SK-MEL-5 (cell line): ENCODE measurements at places on chromosomes 4 and X. TPM values are rescaled to one million over a fixed set of nuclear protein-coding genes. Genes with fewer than 3 reads are reported as not detected.

- no peak for DNase-seq
Observed at GRCh38 chr4:47469951-47470350, 6.4 kb upstream of the COMMD8 start.

DNA sequence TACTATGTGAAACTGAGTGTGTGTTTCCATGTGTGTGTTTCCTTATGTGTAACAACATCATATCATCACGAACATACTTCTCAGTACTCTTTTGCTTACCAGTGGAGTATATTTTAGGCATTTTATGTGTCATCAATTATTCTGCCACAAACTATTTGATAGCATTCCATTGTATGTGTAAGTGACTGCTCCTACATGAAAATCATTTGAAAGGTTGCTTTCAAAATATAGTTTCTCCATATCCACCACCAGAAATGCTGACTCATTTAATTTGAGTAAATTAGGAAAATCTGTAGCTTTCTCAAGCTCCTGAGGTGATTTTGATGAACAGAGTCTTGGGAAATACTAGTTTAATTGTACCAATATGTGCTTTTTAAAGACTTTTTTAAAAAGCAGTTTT lies 376.2 kb downstream of the PCDH18 start:
- DNase-seq: no peak

DNA sequence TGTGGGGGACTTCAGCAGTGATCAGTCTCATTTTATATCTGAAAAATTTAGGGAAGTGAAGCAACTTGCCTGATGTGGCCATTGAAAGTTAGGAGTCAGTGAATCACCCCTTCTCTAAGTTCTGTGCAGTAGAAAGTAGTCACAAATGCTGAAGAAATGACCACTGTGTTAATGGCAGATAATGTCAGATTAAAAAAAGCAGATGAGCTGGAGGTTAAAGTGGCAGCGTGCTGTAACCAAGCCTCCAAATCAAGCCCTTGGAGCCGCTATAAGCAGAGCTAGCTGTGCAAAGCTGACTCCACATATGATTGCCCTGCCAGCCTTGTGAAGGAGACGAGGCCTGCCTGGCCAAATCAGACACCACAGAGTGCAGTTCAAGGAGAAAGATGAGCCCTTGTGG lies 39.2 kb upstream of the PDE5A start:
- DNase-seq: peak; percentile 28

DNA sequence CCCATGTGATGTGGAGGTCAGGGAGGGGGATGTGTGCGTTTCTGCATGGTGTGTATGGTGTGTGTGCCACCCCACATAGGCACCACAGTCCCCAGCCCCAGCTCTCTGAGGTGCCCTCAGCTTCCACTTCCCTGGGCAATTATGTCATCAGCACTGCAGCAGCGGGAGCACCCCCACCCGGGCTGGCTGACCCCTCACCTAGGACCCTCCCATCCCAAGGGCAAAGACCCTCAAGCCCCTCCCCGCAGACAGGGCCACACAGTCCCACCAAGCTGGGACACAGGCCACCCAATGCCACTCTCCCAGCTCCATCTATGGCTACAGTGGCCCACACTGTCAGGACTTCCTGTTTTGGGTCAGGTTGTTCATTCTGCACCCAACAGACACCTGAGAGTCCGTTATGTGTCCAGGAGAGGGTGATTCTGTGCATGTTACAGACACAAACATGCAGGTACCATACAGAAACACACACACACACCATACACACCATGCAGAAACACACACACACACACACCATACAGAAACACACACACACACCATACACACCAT lies 75.2 kb downstream of the JAKMIP1 start:
- no peak for DNase-seq

IRS4 gene
- total RNA-seq: 0.08 TPM in 1 of 2 replicates, not detected in the other

DNA sequence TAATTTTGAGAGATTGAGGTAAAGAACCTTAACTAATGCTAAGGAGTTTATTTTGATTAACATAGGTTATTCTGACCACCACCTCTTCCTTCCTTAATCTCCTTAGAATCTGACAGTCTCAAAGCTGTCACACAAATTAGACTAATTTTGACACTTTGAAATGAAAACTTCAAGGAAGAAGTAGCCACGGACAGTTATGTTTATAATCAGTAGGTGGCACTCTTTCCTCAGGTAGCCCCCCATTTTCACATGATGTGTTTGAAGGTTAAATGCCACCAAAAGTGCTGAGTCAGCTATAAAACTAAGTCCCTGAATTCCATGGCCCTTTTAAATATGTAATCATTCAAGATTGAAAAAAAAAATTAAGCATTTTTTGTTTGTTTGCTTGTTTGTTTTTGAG lies 22.4 kb downstream of the TMEM33 start:
- peak; percentile 57 for DNase-seq
